ENCODE measurements at places on chromosomes 16 and 17.

DNA sequence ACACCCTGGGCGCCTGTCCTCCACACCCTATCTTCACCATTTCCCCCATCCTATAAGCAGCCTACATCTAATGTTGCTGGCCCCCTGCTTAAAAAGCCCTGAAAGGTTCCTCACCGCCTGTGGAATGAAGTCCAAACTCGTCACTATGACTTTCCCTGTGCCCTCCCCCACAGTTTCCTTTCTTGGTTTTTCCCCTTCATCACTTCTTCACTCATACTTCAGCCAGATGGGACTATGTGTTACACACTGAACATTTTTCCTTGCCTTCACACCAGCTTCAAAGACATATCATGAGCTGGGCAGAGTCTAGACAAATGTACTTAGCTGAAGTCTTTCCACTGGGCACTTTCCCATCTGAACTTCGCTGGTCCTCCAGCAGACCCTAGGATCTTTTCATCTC is 1.5 kb upstream of the MARCHF10 start:
- no peak for DNase-seq

DNA sequence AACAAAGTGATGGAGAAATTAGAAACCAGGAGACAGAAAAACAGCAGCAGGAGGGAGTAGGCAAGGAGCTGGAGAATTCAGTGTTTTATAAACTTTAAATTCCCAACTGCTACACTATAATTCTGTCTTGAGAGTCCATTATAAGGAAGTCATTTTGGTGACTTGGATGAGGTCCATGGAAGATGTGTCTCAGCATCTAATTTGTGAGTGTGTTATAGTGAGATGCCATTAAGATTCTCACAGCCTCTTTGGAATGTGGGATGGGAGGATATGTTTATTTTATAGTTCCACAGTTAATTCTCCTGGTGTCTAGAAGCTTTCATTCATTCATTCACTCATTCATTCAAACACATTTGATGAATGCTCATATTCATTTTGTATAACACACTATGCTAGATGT is 206.0 kb upstream of the MYOCD start:
- no peak for DNase-seq

GRCh38 chr17:27366437-27366836 is 72.5 kb downstream of the WSB1 start:
- no peak for DNase-seq

DNA sequence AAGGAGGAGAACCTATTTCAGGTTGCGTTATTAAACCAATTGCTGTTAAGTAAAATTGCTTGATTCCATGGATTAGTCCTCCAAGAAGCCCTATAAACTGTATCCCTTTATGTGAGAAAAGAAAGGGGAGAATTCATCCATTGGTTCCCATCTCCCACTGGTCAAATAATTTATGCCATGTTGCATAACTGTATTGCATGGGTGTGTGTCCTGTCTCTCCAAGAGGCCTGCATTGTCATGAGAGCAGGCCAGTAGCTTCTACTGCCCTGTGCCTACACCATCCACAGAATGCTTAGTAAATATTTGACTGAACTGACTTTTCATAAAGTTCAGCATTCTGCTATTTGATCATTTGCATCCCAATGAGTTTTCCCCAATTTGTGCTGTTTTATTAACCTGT is 11.7 kb upstream of the TOB1 start:
- DNase-seq, result no peak

GRCh38 chr17:1590029-1590746 is 27.6 kb upstream of the PITPNA start:
- peak; percentile 92 for DNase-seq

DNA sequence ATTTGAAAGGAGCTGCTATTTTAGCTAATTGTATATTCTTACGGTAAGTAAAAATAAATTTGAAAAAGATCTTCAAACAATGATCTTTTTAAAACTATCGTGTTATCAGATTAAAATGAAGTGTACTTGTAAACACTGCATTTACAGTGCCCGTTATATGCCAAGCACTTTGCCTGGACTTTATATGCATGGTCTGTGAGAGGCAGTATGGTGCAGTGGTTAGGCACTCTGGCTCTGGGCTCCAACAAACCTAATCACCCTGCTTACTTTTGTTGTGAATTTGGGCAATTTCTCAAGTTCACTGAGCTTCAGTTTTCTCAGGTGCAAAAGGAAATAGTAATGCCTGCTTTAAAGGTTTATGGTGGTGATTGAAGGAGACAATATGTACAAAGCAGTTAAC is 1.4 kb downstream of the PMP22 start:
- no peak for DNase-seq

GRCh38 chr17:19378416-19379360 is at the start of gene MAPK7:
Gene MAPK7 (plus strand): TSS chr17:19378498. CDS start chr17:19378901, 403 bp downstream.
- DNase-seq, result no peak

GRCh38 chr17:30358055-30358760 is 20.5 kb upstream of the CPD start:
- no peak for DNase-seq

DNA sequence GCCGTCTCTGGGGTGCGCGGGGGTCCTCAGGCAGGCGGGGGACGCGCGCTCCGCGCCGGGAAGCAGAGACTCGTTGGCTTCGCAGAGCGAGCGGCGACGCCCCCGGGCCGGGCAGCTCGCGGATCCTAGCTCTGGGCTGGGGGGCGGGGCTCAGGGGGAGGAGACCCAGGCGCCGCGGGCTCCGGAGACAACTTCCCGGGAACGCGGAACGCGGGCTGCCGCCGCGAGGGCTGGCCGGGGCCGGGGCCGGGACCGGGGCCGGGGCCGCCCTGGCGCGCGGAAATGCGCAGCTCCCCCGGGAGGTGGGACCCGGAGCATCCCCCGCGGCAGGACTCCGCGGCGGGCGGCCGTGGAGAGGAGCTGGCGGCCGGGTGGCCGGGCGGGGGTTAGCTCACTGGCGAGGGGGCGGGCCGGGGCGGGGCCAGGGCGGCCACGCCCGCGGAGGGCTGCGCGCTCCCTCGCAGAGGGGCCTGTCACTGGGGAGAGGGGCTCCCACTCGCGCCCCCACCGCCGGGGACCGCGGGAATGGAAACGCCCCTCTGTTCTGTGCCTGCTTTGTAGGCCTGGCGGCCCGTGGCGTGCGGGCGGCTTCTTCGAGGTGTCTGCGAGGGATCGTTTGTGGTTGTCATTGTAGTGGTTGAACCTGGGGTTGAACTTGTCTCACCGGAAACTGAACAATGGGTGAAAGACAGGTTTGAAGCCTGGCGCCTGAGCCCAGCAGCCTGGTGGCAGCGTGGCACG is at the start of gene GAS7:
GAS7 (minus strand) TSS at position 98 of the 741 bp plus-strand sequence.
- no peak for DNase-seq

DNA sequence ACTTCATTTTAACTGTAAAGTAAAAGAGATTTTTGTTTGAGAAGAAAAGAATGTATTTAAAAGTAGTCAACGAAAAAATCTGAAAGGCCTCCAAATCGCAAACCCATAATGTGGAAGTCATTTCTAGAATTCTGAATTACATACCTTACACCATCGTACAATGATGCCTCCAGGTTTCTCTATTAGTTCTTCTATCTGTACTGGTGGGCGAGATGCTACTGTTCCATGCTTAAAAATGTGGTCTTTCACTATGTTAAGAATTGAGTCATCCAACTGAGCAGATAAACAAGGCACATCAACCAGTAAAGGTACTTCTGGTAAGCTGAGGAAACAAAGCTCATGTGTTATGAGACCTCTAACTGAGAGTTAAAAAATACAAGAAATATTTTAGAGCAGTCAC is 28.5 kb downstream of the CRLF3 start:
- peak; percentile 45 for DNase-seq

DNA sequence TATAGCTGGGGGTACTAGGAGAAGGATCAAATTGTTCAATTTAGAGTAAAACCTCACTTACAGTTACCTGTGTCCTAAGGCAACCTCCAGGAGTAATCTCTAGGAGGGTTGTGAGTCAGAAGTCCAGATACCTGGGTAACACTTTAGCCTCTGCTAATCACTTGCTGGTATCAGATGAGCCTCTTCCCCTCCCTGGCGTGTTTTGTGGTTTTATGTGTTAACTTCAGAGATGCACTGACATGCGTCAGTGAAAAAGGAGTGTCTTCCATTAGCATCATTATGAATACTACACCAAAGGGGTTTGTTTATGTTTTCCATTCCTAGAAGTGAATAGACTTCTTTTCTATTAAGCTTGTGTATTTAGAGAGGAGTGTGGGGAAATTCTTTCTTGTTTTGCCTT is 208.2 kb downstream of the FTO start:
- peak; percentile 83 for DNase-seq

Measured in amniotic epithelial cell (primary cell).